Glutamatergic neuron (in vitro differentiated cells): ENCODE measurements at places on chromosomes 2 and 18. TPM values are rescaled to one million over a fixed set of nuclear protein-coding genes. Genes with fewer than 3 reads are reported as not detected.

GRCh38 chr2:148814860-148815419 is 60.1 kb upstream of the KIF5C start:
- H3K27ac ChIP-seq: no peak overlapping the region
- no peak overlapping the region for H3K4me3 ChIP-seq
- no peaks in the 10 kb centered on the region for H3K36me3 ChIP-seq
- no peak for DNase-seq
- peaks cover 11% of the 10 kb centered on the region for H3K4me1 ChIP-seq

DNA sequence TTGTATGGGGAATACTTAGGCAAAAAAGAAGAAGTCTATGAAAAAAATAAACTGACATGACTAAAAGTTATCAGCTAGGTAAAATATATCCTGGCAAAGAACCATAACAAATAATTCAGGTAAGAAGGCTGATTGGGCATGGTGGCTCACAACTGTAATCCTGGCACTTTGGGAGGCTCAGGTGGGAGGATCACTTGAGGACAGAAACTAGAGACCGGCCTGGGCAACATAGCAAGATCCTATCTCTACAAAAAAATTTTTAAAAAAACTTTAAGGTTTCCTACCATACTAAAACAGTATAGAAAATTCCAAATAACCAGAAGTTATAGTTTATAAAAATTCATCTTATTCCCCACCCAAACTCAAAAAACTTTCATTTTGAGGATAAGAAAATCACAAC is 10.8 kb downstream of the NCKAP1 start:
- H3K36me3 ChIP-seq: no peaks in the 10 kb centered on the region
- H3K27me3 ChIP-seq: no peaks in the 10 kb centered on the region
- H3K4me1 ChIP-seq: peaks cover 7% of the 10 kb centered on the region
- no peak overlapping the region for H3K4me3 ChIP-seq

GRCh38 chr2:7604456-7604855 is 687.2 kb downstream of the RNF144A start:
- H3K27ac ChIP-seq: no peak overlapping the region
- no peaks in the 10 kb centered on the region for H3K27me3 ChIP-seq
- DNase-seq: no peak
- no peaks in the 10 kb centered on the region for H3K36me3 ChIP-seq

- no peaks in the 10 kb centered on the region for H3K27me3 ChIP-seq
- no peaks in the 10 kb centered on the region for H3K36me3 ChIP-seq
- DNase-seq: no peak
- no peak overlapping the region for H3K4me3 ChIP-seq
Measured at GRCh38 chr18:62954366-62954765, 239.0 kb downstream of the PHLPP1 start.

DNA sequence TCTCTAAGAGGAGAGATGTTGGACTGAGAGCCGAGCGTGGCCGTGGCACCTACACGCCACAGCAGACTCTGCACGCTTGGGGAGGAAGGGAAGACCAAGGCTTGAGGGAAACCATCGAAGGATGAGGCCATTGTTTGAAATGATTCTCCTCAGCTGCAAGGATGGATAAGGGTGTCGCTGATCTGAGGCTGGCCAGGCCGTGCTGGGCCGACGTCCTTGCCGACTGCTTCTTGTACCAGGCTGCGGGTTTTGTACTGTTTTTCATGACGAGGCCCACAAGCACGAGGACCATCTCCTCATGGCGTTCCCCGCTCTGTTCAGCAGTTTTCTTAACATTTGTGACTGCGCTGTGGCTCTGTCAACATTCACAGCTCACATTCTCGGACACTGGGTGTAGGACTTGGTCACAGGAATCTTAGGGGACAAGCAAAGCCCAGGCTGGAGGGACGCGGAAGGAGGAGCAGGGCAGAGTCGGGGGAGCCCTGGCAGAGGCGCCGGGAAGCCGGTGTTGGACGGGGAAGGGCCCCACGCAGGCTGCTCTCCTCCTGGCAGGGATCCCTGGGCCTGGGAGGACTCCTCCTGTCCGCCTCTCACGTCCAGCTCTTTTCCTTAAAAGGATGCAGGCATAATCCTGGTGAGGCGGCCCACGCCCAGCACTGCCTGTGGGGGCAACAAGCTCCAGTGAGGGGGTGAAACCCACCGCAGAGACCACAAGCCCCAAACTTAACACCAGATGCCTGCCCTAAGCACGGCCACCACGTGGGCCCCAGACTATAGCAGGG is 259.0 kb upstream of the SALL3 start:
- H3K4me3 ChIP-seq: no peak overlapping the region
- H3K27me3 ChIP-seq: peaks cover 2% of the 10 kb centered on the region
- H3K27ac ChIP-seq: no peak overlapping the region
- DNase-seq: no peak

DNA sequence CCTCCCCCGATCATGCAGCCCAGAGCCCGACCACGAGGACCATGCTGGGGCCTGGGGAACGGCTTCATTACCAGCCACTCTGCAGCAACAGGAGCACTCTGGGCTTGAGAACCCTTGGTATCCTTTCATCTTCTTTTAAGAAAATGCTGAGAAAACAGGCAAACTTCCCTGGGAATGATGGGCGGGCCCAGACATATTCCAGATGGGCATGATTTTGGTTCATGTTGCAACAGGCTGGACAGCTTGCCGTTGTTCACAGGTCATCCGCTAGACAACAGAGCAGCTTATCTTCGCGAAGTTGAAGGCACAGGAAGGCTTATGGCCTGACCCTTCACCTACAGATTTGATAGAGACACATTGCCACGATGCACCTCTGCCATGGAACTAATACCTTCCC is 121.0 kb downstream of the KLHL29 start:
- no peak overlapping the region for H3K27ac ChIP-seq
- H3K36me3 ChIP-seq: no peaks in the 10 kb centered on the region
- H3K27me3 ChIP-seq: peaks cover 4% of the 10 kb centered on the region
- peaks cover 37% of the 10 kb centered on the region for H3K4me1 ChIP-seq
- no peak overlapping the region for H3K4me3 ChIP-seq

- no peaks in the 10 kb centered on the region for H3K27me3 ChIP-seq
- no peaks in the 10 kb centered on the region for H3K36me3 ChIP-seq
- no peak overlapping the region for H3K4me3 ChIP-seq
- no peaks in the 10 kb centered on the region for H3K4me1 ChIP-seq
Measured at GRCh38 chr2:160144280-160144990, 55.6 kb downstream of the ITGB6 start.

GRCh38 chr18:21960189-21960588 is 209.2 kb upstream of the GATA6 start:
- no peaks in the 10 kb centered on the region for H3K4me1 ChIP-seq
- H3K36me3 ChIP-seq: no peaks in the 10 kb centered on the region
- peaks cover 3% of the 10 kb centered on the region for H3K27me3 ChIP-seq
- H3K27ac ChIP-seq: no peak overlapping the region
- no peak for DNase-seq

DNA sequence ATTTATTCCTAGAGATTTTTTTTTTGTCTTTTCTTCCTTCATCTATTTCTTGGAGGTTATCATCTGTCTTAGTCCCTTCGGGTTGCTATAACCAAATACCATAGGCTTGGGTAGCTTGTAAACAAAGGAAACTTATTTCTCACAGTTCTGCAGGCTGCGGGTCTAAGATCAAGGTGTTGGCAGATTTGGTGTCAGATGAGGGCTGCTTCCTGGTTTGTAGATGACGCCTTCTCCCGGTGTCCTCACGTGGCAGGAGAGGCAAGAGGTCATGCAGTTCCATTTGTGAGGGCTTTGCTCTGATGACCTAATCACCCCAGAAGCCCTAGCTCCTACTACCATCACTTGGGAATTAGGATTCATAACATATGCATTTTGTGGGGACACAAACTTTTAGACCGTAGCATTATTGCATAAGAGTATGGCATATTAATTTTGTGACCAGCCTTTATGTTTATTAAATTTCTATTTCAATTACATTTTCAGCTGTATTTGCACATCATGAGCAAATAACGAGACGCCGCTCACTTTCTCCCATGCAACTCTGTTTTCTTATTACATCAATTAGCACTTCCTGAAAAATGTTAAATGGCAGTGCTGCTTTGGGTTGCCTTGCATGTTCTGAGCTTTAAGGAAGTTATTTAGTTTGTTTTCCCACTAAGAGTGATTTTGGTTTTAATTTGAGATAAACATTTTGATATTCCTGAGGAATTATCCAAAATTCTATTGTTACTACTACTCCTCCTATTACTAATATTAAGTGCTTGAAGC is 246.4 kb upstream of the HDAC4 start:
- no peak overlapping the region for H3K27ac ChIP-seq
- peaks cover 4% of the 10 kb centered on the region for H3K27me3 ChIP-seq
- peaks cover 10% of the 10 kb centered on the region for H3K36me3 ChIP-seq

DNA sequence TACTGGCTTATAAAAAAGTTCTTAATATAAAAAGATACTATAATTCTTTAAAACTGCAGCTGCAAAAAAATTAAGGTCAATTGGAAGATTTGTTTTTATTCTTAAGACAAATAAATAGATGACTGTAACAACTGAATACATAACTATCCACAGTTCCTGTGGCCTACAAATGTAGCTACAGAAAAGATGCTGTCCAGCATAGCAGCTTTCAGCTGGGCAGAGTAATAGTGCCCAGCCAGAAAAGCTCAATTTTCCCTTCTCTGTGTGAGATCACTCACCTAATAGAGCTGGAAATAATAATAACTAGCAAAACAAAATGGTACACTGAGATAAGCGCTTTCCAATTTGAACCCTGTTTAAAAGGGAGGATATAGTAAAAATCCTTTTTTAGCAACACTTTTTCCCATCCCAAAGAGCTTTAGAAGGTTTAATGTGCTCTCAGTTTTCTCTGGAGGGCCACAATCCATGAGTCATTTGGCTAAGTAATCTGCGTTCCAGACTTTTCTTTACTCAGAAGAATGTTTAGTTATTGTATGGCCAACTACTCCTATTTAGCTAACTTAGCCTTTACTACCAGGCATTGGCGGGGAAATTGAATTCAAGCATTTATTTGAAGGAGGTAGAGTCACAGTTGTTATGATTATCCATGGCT is 158.1 kb upstream of the SLC39A10 start:
- no peak overlapping the region for H3K4me3 ChIP-seq
- no peaks in the 10 kb centered on the region for H3K4me1 ChIP-seq
- H3K36me3 ChIP-seq: no peaks in the 10 kb centered on the region
- H3K27me3 ChIP-seq: no peaks in the 10 kb centered on the region
- no peak overlapping the region for H3K27ac ChIP-seq

- peaks cover 21% of the 10 kb centered on the region for H3K4me1 ChIP-seq
- H3K4me3 ChIP-seq: peak overlapping the region; percentile 96
- H3K36me3 ChIP-seq: no peaks in the 10 kb centered on the region
- H3K27me3 ChIP-seq: peaks cover 24% of the 10 kb centered on the region
- peak; percentile 77 for DNase-seq
Measured at GRCh38 chr18:906416-907114, 1.9 kb downstream of the ADCYAP1 start.

DNA sequence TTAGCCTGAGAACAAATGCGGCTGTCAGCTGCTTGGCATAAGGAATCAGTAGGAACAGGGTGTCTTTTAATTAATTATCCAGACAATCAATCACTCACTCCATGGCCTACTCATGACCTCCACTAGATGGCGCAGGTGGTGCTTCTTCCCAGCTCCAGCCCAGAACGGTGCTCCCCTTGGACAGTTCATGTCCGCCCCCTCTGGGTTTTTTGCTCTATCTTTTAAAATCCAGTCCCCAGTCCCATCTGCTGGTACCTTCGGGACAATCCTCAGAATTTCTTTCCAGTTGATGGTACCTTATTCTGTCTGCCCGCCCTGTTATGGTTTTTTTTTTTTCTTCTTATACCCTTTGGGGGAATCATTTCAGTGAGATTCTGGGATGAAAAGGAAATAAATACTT is 99.8 kb downstream of the CACNB4 start:
- no peaks in the 10 kb centered on the region for H3K36me3 ChIP-seq
- H3K27me3 ChIP-seq: no peaks in the 10 kb centered on the region
- no peak overlapping the region for H3K4me3 ChIP-seq
- no peak overlapping the region for H3K27ac ChIP-seq
- H3K4me1 ChIP-seq: no peaks in the 10 kb centered on the region
- peak; percentile 73 for DNase-seq

- H3K27ac ChIP-seq: no peak overlapping the region
- H3K27me3 ChIP-seq: peaks cover 15% of the 10 kb centered on the region
- DNase-seq: no peak
- no peaks in the 10 kb centered on the region for H3K36me3 ChIP-seq
- H3K4me1 ChIP-seq: peaks cover 3% of the 10 kb centered on the region
Measured at GRCh38 chr18:9709304-9709877, 1.3 kb downstream of the RAB31 start.

DNA sequence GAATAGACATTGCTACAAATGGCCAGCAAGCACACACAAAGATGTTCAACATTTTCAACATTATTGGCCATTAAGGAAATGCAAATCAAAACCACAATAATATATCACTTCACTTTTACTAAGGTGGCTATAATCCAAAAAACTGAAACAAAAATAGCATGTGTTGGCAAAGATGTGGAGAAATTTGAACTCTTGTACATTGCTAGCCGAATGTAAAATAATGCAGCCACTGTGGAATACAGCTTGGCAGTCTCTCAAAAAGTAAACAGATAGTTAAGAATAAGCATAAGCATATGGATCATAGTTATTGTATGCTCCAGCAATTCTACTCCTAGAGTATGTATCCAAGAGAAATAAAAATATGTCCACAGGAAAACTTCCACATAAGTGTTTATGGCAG is 192.5 kb downstream of the EN1 start:
- no peak for DNase-seq
- peaks cover 9% of the 10 kb centered on the region for H3K36me3 ChIP-seq
- no peak overlapping the region for H3K4me3 ChIP-seq
- H3K27me3 ChIP-seq: no peaks in the 10 kb centered on the region
- no peaks in the 10 kb centered on the region for H3K4me1 ChIP-seq

DNA sequence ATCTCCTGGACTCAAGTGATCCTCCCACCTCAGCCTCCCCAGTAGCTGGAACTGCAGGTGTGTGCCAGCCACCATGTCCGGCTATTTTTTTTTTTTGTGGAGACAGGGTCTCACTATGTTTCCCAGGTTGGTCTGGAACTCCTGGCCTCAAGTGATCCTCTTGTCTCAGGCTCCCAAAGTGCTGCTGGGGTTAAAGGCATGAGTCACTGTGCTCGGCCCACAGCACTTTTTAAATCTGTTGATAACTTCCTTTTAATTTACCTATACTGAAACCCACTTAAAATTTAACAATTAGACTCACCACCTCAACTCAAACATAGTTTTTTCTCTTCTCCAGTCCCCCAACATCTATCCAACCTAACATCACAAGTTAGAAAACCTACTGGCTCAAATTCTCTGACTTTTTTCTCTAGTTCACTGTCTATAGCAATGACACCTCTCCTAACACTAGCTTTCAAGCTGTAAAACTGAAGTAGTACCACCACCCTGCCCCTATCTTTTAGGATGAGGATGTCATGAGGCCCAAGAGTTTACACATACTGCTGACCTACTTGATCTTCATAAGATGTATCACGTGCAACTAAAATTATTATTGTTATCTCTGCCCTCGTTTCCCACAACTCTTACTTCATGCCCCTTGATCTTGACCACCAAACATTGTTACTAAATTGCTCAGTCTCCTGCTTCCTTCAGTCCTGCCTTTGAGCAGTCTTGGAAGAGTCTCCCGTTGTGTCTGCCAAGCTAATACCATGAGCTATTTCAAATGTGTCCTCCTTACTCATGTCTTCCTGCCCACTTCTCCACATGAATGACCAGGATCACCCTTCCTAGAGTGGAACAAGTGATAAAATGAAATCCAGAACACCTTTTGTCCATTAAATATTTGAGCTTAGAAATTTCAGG is 142.3 kb upstream of the ZFP36L2 start:
- H3K27ac ChIP-seq: no peak overlapping the region
- H3K4me1 ChIP-seq: no peaks in the 10 kb centered on the region
- H3K4me3 ChIP-seq: no peak overlapping the region
- no peaks in the 10 kb centered on the region for H3K36me3 ChIP-seq

Gene BCL11A
- 29.1 TPM for total RNA-seq

Gene ANTXR1
- total RNA-seq: 26.7 TPM

Gene CD226
- total RNA-seq: 0.05 TPM

Gene SKA1
- 2.0 TPM for total RNA-seq

Gene YES1
- total RNA-seq: 17.1 TPM

Gene CROCC2
- not detected for total RNA-seq

Gene FAM110C
- not detected for total RNA-seq
